ENCODE measurements at places on chromosomes 5 and 9.
A peak's percentile ranks its signal among the peaks of the same experiment; 100 is the strongest.

GRCh38 chr5:145975001-145975360, 38.6 kb downstream of the SH3RF2 start:
- no peak for DNase-seq

DNA sequence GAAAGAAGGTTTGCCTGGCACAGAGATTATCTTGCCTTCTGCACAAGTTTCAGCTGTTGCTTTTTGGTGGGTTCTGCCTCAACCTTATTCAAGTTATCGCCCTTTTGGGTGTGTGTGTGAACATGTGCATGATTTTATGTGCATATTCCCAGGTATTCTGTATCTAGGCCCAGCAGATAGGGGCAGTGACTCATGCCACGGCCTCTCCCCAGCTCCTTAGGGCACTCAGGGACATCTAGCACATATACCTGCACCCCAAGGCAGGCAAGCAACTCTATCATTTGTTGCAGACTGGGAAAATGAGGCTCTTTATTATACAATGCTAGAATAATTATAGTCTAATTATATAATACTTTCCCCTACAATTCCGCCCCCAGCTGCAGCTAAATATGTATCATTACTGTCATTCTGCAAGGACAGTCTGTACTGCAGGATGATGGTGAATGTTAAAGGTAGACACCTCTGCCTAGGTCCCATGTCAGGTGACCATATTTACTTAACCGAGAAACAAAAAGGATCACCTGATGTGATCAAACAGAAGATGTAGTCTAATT, 128.9 kb downstream of the PDE8B start:
- no peak for DNase-seq

GRCh38 chr9:98538203-98538602, 170.5 kb downstream of the GABBR2 start:
- no peak for DNase-seq

GRCh38 chr5:121763665-121764064, 88.0 kb upstream of the FTMT start:
- DNase-seq: no peak

GRCh38 chr9:23686257-23686656, 139.8 kb downstream of the ELAVL2 start:
- no peak for DNase-seq

DNA sequence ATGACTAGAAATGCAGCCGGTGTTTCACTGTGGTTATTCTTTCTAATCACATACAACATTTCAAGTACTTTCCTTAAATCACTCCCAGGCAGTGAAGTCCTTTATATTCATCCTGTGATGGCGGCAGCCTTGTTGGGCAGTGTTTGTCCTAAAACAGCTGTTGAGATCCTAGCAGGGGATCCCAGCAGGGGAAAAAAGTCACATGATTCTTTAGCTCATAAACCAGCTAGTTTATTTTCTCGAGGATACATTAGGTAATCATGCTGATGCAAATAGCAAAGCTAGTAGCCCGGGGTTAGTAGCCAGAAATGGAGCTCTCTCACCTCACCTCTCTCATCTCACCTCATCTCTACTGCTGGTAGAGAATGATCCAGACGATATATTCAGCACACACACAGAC, 70.5 kb downstream of the FOXD1 start:
- DNase-seq: no peak

DNA sequence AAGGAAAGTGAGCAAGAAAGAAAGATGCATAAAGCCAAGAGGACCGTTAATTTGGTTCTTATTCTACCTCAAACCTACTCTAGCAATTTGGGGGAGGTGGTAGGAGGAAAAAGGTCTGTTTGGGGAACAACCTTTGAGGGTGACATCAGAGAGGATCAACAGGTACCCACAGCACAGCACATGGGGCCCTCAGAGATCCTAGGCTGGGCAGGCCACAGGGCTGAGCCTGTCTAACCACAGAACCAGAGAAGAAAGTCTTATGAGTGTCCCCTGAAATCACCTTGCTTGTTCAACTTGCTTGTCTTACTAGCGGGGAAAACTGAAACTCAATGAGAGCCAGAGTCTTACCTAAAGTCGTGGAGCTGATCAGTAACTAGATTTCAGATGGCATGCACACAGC, 385.2 kb downstream of the SPOCK1 start:
- DNase-seq: no peak

DNA sequence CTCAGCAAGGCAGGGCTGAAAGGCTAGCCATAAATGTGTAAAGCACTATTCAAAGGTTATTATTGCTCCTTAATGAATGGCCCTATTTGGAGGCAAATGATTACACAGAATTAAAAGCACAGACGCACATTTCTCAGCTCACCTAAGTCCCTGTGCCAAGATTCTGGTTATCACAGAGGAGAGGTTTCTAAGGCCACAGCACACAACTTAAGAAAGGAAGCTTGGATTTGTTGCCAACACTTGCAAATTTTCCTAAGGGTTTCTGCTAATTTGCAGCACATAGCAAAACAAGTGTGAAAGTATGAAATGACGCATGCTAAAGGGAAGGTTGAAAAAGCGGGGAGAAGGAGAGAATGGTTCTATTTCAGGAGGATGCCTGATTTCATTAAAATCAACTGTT, 834.1 kb upstream of the C9orf72 start:
- DNase-seq: no peak

GRCh38 chr5:127561254-127561653, 43.8 kb downstream of the PRRC1 start:
- no peak for DNase-seq

DNA sequence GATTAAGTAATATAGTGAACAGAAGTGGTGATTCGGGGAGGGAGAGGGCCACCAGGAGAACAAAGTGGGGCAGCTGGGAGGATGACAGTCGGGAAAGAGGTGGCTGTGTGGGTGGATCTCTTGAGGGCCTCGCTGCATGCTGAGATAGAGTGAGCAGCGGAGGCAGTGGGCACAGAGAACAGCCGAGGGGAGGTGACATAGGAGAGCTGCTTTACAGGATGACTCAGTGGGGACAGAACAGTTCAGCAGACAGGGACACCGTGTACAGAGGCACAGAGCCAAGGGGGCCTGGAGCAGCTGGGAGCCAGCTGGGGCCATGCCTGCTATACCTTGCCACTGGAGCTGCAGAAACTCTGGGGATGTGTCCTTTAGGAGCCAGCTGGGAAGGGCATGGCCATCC, 273.9 kb downstream of the GADD45G start:
- DNase-seq: no peak

- no peak for DNase-seq
Observed at GRCh38 chr5:76460104-76460503, 57.0 kb downstream of the IQGAP2 start.

GRCh38 chr9:1837453-1838084, 177.6 kb upstream of the SMARCA2 start:
- no peak for DNase-seq

DNA sequence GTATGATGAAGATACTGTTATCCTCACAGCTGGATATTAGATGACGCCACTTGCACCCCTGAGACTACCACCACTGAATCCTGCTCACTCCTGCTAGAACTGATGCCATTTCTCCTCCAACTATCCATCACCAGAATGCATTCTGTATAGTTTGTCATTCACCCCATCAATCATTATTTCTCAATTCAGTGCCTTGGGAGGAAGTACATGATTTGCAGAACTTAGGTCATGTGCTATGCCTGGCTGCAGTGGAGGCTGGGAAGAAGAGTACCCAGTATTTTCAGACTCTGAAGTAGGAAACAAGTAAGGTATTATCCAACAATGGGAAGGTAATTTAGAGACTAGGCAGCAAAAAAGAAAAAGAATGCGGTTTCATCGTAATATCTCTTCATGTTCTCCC, 26.2 kb upstream of the HSD17B4 start:
- no peak for DNase-seq

GRCh38 chr5:151150471-151151262, 6.9 kb downstream of the ANXA6 start:
- peak; percentile 49 for DNase-seq

DNA sequence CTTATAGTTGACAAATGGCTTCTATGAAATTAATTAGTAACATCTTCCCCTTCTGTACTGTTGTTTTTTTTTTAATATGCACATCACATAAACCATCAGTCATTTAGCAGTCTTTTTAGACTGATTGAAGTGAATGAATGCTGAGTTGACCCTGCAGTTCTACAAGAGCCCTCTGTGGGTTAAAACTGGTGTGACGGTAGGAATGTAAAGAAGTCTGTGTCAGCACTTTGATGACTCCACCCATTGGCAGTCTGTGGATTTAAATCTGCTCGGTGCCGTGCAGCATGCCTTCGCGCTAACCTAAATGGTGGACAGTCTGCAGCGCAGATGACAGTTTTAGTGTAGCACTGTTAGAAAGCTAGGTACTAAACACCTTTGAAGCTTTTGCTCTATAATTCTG, 3.1 kb downstream of the GTF3C4 start:
- no peak for DNase-seq
